H4 (cell line): ENCODE measurements at places on chromosomes 7 and 10.

GRCh38 chr10:126468467-126468866, 80.2 kb upstream of the ADAM12 start:
- DNase-seq: no peak

- DNase-seq: no peak
Observed at GRCh38 chr7:41779918-41780317, 77.0 kb upstream of the INHBA start.

DNA sequence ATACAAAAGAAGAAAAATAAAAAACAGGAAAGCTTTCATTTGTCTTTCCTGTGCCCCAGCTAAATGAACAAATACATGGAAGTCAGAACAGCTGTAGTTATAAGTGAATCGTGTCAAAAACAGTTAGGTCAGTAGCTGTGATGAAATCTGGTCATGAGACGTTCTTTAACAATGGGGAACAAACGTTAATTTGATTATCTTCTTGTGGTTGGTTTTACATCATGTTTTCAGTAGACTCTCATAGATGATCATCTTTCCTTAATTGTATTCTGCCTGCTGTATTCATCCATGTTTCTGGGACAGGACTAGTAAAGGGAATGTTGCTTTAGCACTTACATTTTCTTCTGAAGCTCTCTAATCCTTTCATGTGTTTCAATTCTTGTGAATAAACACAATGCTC, 97.0 kb downstream of the PCLO start:
- no peak for DNase-seq

GRCh38 chr7:121369462-121369861, 26.6 kb downstream of the FAM3C start:
- no peak for DNase-seq

DNA sequence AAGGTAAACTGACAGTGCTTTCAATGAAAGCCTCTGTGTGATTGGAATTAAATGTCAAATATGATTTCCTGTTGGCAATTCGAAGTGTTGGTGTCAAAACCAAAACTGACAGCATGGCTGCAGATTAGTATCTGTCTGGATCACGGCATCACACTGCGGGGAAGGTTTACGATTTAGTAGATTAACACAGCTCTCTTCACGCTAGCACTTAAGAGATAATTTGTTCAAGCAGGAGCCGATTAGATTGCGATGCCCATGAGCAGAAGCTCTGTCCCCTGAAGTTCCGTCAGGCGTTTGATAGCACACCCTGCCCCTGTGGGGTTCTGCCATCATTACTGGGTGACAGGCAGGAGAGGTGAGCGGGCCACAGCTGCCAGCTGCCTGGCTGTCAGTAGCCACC, 279.5 kb upstream of the AUTS2 start:
- DNase-seq: no peak

DNA sequence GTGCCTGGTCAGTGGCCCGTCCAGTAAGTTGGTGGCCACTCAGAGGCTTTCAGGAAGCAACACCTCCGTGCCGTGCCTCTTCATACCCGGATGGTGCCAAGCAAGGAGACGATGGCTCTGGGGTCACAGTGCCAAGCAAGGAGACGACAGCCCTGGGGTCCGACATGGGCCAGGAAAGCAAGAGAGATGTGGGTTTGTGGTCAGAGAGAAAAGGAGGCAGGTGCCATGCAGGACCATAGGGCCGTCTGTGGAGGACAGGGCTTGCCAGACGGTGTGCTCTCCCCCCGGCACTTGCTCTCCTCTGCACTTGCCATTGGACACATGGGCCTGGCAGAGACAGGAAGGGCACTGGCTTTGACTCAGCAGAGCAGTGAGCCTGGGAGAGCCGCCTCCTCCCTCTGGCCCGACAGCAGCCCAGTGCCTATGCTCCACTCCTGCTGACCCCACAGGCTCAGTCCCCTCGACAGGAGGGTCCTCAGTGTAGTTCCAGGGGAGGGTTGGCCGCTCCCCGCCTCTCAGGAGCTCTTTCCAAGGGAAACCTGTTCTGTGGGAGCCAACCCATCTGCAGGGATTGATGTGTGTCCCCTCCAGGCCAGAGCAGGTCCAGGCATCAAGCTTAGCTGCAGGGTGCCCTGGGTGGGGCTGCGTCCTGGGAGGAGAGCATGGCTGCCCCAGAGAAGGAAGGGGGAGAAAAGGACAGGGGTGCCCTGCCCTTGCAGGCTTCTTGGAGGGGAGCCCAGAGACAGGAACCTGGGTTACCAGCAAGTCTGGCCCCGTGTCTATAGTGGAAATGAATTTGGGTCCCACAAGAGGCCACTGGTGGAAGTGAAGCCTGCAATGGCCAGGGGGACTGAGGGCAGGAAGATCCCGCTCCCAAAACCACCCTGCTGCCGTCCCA, 7.6 kb upstream of the CALML5 start:
- DNase-seq: no peak

GRCh38 chr10:79065091-79065551, 3.6 kb upstream of the ZMIZ1 start:
- no peak for DNase-seq

DNA sequence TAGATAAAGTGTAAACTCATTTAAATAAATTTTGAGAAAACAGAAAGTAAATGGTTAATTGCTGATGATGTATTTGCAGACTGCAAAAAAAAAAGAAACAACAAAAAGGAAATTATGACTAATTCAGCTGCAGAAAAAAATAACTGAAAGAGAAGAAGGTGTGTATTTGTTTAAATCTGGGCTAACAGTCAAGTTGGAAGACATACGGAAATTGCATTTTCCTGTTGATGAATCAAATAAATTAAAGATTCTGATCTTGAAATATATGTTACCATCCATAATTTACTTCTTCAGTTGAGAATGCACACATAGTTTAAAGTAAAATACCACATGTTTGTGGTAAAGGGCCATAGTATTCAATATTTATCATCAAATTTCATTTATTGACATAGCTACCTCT, 19.3 kb upstream of the ING3 start:
- DNase-seq: no peak

GRCh38 chr10:91557651-91558111, 75.2 kb downstream of the PPP1R3C start:
- no peak for DNase-seq

- no peak for DNase-seq
Observed at GRCh38 chr10:97936126-97936525, 86.5 kb downstream of the GOLGA7B start.

DNA sequence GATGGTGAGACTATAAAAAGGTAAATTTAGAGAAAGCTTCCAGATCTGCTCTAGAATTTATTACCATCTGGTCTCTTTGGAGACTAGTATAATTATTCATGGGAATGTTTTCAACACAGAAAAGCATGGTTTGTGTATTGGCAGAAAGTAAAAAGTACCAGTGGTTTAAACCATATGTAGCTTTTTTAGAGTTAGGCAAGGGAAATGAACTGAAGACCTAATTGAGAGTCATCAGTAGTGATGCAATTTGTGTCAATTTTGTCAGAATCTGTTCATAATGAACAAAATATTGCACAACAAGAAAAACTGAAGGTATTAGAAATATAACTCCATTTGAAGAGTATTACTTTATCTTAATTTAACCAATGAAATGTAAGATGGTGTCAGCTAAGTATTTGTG, 181.4 kb downstream of the ADK start:
- DNase-seq: no peak

DNA sequence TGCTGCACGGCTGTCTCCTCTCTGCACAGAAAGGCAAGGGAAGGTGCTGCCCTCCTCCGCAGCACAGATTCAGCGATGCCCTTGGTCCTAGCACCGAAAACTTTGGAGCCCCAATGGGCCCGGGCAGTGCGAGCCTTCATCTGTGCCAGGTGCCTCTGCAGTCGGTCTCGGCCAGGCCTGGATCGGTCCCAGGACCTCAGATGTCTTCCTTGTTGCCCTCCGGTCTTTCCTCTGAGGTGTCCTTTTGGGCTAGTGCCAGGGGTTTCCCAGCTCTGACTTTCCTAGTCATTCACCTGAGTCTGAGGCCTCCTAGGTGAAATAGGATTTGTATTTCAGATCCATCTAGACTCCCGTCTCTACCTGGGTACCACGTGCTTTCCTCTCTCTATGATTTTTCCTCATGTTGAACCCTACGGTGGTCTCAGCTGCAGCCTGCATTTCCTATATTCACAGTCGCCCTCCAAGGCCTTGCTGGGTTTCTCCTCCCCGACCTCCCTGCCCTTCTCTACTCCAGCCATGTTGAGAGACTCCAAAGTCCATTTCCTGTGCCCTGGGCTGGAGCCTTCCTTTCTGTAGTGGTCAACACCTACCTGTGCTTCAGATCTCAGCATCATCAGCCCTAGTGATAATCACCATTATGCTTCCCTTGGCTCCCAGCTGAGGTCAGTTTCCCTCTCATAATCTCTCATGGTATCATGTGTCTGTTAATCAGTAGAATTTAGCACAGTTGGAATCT, 92.0 kb upstream of the PRSS58 start:
- no peak for DNase-seq

- no peak for DNase-seq
Observed at GRCh38 chr7:150947761-150948651, 30.1 kb downstream of the KCNH2 start.

GRCh38 chr10:1210667-1211066, 154.5 kb downstream of the WDR37 start:
- DNase-seq: no peak

DNA sequence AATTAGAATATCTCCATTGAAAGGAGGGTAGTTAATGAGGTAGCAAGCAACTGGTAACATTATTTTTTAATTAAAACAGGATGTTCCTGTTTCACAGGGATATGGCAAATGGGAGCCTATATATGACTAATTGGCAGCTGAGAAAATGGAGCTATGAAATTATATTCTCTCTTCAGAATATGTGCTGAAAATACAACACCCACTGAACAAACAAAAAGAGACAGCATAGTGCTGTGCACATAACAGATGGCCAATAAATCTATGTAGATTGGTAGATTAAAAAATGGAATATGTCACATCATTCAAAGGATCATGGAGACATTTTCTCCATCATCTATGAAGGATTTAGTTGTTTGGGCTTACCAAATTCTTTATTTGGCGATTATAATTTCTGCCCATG, 362.0 kb downstream of the GPR37 start:
- DNase-seq: no peak

- no peak for DNase-seq
Observed at GRCh38 chr10:117531371-117532002, 11.1 kb upstream of the EMX2 start.

- no peak for DNase-seq
Observed at GRCh38 chr7:155585951-155586350, 39.6 kb upstream of the CNPY1 start.

DNA sequence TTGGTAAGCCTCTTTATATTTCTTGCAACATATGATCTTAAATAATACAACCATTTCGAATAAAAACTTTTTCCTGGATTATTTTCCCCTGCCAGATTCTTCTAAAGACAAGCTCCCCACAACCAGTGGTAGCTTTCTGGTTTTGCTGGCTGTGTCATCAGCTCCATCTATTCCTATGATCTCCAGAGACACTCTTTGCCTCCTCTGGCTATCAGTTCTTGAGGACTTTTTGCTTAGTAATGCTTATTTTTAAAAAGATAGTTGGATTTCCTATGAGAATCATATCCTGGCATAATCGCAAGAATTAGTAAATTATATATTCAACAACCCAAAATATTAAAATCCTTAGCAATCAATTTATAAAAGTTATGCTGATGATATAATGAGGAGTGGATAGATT, 103.8 kb upstream of the SLC26A5 start:
- no peak for DNase-seq

- DNase-seq: no peak
Observed at GRCh38 chr7:41700044-41700471, 2.8 kb downstream of the INHBA start.

DNA sequence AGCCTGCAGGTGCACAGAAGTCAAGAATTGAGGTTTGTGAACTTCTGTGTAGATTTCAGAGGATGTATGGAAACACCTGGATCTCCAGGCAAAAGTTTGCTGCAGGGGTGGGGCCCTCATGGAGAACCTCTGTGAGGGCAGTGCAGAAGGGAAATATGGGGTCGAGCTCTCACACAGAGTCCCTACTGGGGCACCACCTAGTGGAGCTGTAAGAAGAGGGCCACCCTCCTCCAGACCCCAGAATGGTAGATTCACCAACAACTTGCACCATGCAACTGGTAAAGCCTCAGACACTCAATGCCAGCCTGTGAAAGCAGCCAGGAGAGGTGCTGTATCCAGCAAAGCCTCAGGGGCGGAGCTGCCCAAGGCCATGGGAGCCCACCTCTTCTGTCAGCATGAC, 205.8 kb downstream of the CCSER2 start:
- DNase-seq: no peak

- DNase-seq: no peak
Observed at GRCh38 chr7:15239801-15240200, 322.0 kb downstream of the AGMO start.

DNA sequence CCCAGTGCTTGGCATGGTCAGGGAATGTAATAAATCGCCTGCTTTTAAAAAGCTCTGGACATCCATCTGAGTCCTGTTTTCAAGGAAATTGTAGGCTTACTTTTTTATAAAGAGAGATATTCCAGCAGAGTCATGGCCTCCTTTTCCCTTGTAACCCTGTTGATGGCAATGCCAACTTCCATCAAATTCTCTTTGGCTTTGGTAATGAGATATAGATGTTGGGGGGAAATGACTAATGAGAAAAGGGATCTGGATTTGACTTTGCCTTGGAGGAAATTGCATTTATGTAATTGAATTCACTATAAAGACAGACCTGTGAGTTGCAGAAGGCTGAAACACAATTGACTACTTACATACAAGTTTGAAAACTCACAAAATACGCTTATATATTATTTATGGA, 347.5 kb downstream of the GPR158 start:
- DNase-seq: no peak

DNA sequence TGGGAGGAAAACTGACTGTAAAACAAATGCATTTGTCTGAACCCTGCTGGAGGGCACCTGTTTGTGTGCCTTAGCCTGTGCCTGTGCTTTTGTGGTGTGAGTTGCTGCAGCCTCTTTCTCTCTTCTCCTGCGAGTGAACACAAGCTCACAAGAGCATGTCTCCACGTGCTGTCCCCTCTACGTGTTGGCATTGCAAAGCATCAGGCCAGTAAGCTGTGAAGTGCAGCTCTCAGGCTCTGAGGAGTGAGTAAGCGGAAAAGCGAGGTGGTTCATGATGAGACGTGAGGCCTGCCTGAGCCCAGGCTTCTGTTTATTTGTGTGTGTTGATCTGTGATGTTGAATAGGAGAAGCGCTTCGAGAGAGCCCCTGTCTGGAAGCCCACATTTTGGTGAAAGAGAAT, 85.6 kb upstream of the PDCD4 start:
- DNase-seq: no peak

DNA sequence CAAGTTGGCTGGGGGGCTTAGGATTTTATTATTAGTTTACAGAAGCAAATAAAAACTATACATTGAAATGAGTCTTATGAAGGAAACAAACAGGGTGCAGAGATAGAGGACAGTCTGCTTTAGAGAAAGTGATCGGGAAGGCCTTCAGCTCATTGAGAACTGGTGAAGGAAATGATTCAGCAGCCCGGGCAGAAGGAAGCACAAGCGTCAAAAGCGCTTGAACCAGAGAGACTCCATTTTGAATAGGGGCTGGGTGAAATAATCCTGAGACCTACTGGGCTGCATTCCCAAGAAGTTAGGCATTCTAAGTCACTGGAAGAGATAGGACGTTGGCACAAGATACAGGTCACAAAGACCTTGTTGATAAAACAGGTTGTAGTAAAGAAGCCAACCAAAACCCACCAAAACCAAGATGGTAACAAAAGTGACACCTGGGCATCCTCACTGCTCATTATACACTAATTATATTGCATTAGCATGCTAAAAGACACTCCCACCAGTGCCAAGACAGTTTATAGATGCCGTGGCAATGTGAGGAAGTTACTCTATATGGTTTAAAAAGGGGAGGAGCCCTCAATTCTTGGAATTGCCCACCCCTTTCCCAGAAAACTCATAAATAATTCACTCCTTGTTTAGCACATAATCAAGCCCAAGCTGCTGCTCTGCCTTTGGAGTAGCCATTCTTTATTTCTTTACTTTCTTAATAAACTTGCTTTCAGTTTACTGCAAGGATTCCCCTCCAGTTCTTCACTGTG, 83.1 kb upstream of the MPP7 start:
- no peak for DNase-seq
